ENCODE measurements at places on chromosomes 6 and 20. TPM values are rescaled to one million over a fixed set of nuclear protein-coding genes. Genes with fewer than 3 reads are reported as not detected.

The SPTLC3 gene
- total RNA-seq = 4.0 TPM

The MCUR1 gene
- total RNA-seq = 10.4 TPM

The MAS1 gene
- total RNA-seq = not detected

The ACTL10 gene
- total RNA-seq = 2.1 TPM

The MYB gene
- 0.12 TPM for total RNA-seq

The DNMT3B gene
- total RNA-seq = 7.4 TPM

The CDC5L gene
- 25.7 TPM for total RNA-seq

The PLEKHG1 gene
- 1.3 TPM for total RNA-seq

Measured in uterine smooth muscle cell (primary cell).